Suprapubic skin (tissue), 4 donors: ENCODE measurements at places on chromosomes 4 and X.
A peak's percentile ranks its signal among the peaks of the same experiment; 100 is the strongest.

- DNase-seq, result no peak
These were observed 31.4 kb downstream of the BEX3 start for GRCh38 chrX:103407776-103408175.

GRCh38 chr4:166658585-166658984 lies 575.7 kb downstream of the SPOCK3 start:
- no peak for DNase-seq

GRCh38 chrX:36241397-36241796 lies 321.9 kb downstream of the CFAP47 start:
- no peak for DNase-seq

GRCh38 chrX:348461-349117 lies 30.0 kb upstream of the GTPBP6 start:
- no peak for DNase-seq

DNA sequence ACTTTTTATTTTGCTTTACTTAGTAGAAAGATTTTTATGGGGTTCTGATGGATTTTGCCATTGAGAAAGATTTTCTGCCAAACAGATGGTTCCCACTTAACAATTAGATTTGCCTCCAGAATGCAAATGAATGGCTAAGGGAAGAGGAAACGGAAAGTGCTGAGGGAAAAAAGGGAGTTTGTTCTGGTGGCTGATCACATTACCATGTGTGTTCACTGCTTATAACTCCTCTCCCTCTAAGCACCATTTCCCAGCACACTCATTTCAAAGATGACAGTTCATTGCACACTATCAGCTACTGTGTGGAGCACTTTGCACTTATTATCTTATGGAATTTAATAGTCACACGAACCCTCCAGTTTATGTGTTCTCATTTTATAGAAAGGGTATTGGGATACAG lies 68.0 kb upstream of the GRID2 start:
- DNase-seq, result no peak

- DNase-seq, result no peak
These were observed 55.4 kb downstream of the HUWE1 start for GRCh38 chrX:53631156-53631555.

DNA sequence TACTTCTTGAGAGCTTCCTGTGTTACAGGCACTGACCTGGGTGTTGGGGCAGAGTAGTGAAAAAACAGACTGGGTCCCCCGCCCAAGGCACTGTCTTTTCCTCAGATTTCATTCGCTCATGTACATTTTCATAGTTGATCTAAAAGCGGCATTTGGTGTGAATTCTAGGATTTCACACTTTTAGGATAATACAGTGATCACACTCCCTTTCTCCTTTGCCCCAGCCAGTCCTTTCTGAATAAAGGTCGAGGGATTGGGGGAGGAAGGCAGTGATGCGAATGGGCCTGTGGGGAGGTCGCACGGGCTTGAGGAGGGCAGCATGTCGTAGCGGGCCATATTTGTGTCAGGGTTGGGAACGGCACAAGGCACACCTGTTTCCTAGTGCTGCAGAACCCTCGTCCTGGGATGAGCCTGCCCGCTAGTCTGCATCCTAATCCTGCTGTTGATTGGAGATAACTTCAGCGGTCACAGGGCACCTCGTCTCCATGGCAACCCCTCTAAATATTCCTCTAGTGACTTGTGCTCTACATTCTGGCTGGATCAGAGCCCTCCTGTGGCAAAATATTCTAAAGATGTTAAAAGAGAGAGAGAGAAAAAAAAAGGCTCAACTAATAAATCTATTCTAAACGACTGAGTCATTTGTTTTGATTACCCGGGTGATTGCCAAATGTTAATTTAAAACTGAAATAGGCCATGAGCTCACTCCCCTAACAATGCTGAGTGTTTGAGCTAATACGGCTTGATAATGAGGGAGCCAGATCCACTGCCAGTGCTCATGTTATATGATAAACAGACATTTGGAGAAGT lies 21.8 kb downstream of the FHL1 start:
- DNase-seq, result peak; percentile 84

DNA sequence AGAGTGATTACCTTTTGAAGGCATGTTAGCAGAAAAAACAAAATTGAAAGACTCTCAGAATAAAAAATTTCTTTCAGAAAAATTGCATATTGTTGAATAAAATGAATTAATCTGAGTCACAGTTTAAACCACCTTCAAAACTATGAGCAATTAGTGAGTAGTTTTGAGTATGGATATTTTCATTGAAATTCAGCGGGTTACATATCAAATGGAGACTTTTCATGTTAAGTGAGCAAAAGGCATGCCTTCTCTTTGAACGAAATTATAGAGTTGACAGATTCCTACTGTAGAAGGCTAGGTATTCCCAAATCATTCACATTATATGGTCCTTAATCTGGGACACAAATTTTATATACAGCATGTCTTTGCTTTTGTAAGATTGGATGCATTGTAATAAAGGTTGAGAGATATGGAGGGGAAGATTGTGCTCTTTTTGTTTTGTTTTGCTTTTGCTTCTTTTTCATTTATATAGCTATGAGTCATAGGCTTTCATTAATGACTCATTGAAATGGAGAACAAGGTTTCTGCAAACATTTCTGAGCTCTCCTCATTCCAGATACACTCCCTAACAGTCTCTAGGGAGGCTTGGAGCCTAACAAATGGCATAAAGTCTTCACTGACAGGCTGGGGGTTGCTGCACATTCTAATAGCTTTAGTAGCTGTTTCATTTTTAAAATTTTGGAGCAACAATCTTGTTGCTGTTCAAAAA lies 21.6 kb downstream of the PCDH18 start:
- DNase-seq, result no peak

GRCh38 chrX:17039826-17040225 lies 93.4 kb downstream of the REPS2 start:
- DNase-seq, result no peak

GRCh38 chrX:12794654-12795053 lies 3.4 kb downstream of the PRPS2 start:
- DNase-seq, result no peak

DNA sequence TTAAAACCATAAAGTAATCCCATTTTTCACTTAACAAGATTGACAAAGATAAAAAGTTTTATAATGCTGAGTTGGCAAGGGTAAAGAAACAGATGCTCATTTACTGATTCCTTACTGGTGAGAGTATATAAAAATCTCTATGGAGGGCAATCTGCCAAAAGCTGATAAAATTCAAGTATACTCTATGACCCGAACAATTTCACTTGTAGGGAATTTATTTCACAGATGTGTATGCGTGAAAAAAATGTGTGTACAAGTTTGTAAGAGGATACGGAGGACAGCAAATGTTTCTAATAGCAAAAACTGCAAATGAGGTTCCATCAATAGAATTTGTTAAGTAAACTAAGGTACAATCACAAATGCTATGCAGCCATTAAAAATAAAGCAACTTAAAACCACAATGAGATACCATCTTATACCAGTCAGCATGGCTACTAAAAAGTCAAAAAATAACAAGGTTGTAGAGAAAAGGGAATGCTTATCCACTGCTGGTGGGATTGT lies 23.4 kb downstream of the DHX15 start:
- DNase-seq, result no peak

DNA sequence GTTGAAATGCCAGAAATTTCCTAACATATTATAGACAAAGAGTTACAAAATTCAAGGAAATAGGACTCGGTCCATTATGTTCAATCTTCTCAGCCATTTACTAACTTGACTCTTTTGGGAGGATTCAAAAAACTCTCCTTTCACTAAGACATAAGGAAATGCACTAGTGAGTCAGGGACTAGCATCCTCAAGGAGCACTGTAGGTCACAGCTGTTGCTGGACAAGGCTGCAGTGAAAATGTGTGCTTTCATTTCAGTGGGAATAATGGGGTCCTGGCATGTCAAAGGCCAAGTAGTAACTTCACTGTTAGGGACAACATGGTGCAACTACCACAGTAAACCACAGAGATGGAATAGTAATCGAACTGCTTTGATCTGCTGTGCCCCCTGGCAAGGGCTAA lies 56.9 kb upstream of the ABCG2 start:
- no peak for DNase-seq

GRCh38 chrX:1466232-1466661 lies 13.5 kb upstream of the ASMTL start:
- peak; percentile 48 for DNase-seq

DNA sequence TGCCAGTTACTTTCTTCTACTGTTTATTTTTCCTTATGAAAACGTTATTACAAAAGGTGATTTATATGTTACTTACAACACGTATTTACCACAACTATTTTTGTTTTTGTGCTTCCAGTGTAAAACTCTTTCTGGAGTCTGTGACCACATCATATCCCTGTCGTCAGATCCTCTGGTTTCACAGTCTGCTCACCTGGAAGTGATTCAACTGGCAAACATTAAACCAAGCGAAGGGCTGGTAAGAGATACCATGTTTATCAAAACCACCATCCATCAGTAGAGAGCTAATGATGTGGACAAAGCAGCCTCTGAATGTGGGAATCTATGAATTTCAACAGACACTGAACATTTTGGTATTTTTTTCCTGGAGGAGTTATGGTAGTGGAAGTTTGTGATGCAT lies 116.1 kb downstream of the CNKSR2 start:
- DNase-seq, result no peak

DNA sequence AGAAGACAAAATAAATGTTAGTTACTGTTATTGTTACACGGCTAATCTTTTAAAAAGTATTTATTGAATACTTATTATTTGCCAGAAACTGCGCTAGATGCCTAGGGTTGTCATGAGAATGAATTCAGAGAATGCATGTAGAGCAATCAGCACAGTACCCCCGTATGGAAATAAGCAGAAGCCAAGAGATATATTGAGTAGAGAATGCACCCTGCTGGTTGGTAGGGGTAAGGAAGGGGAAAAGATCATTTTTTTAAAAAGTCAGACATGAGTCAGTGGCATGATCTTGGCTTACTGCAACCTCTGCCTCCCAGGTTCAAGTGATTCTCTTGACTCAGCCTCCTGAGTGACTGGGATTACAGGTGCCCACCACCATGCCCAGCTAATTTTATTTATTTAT lies 13.1 kb upstream of the DRP2 start:
- no peak for DNase-seq

DNA sequence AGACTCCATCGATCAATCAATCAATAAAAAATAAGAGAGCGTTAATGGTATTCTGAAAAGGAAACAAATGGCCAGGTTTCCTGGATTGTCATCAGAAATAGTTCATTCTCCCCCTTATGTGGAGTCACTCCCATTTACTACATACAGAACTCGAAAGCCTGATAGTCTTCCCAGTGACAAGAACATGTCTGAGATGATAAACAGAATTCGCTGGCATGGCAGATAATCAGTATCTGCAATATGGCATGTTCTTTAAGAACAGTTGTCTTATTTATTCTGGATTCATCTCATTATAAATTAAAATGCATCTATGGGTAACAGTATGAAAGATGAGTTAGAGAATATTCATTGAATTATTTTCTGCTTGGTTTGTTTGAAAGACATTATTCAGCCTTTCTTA lies 61.4 kb downstream of the LRP2BP start:
- DNase-seq, result no peak

GRCh38 chrX:39891781-39892180 lies 206.0 kb downstream of the BCOR start:
- no peak for DNase-seq

DNA sequence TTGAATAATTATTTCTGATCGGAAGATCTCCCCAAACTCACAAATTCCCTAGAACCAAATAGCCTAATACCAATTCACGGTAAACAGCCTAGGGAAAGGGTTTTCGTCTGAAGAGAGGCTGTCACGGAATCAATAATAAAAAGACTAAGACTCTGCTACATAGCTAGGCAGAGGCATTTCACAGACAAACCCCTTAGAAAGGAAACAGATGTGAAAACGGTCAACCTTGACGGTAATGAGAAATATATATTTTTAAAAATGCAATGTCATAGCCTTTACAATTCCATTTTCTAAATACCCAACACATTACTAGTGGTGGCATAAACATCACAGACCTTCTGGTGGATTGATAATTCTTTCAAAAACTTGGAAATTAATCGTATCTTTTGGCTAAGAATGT lies 28.4 kb downstream of the PROM1 start:
- no peak for DNase-seq

- no peak for DNase-seq
These were observed 8.0 kb upstream of the TENM3 start for GRCh38 chr4:182235021-182235795.

- no peak for DNase-seq
These were observed at the start of gene FRMPD3 for GRCh38 chrX:107448998-107449835. Gene FRMPD3 (plus strand): TSS chrX:107449652. CDS start chrX:107526589, 76,937 bp downstream.

- no peak for DNase-seq
These were observed 336.4 kb upstream of the NOCT start for GRCh38 chr4:138678985-138679746.

DNA sequence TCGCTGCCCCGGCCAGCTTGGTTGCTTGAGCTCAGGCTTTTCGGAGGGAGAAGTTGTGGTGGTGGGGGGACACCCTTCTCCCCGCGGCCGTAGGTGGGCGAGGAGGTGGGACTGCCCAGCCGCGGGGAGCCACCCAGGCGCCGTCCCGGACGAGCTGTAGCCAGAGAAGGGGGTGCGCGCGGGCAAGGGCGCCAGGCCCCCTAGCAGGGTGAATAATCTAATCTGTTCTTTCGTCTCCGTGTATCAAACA lies 3.1 kb downstream of the MID1IP1 start:
- no peak for DNase-seq

- no peak for DNase-seq
These were observed 571.9 kb downstream of the SPOCK3 start for GRCh38 chr4:166662266-166662843.

DNA sequence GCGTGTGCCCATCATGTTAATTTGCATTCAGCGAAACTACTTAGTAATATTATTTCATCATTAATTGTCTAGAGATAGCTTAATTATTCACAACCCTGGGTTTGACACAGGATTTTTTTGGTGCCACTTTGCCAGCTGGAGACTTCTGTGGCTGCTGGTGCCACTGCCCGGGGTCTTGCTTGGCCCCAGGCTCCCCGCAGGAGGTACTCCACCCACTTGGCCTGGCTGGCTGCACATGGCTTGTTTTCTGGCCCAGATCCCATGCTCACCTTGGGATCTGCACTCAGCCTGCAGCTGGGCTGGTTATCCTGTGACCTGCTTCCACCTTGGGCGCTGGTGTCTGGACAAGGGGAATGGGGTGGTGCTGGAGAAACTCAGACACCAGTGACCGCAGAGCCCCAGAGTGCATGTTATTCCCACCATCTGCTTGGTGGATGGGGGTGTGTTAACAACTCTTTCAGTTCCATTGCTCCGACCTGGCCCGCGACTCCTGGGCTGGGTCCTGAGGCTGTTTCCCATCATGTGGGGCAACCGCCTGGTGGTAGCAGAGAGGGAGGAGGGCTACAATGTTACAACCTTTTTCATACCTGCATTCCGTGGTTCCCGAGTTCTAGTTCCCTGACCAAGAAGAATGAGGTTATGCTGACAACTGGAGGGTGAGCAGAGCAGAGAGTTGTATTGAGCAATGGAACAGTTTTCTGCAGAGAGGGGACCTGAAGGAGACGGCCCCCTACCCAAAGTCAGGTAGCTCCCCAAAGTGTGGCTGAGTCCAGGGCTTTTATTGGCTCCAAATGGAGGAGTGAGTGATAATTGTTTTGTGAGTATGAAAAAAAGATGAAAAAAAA lies 1950.0 kb upstream of the IGFBP7 start:
- no peak for DNase-seq

- DNase-seq, result no peak
These were observed 21.3 kb downstream of the ALPK1 start for GRCh38 chr4:112318239-112319142.

- DNase-seq, result no peak
These were observed 218.5 kb upstream of the FGF13 start for GRCh38 chrX:138929926-138930582.

GRCh38 chr4:39259571-39260330 lies 77.4 kb downstream of the WDR19 start:
- no peak for DNase-seq

- DNase-seq, result no peak
These were observed 34.7 kb downstream of the P2RY10 start for GRCh38 chrX:78979789-78980464.

- DNase-seq, result no peak
These were observed 68.7 kb downstream of the KLHL8 start for GRCh38 chr4:87151730-87152129.
